KBM-7 (cell line): ENCODE measurements at places on chromosomes 6 and 20.

GRCh38 chr6:159578629-159579028 is 114.4 kb downstream of the SOD2 start:
- DNase-seq, result no peak

- DNase-seq, result no peak
Measured at GRCh38 chr6:44824567-44824966, 437.1 kb downstream of the CDC5L start.

- DNase-seq, result peak; percentile 16
Measured at GRCh38 chr20:46767127-46767761, 57.8 kb downstream of the SLC2A10 start.

- DNase-seq, result peak; percentile 79
Measured at GRCh38 chr20:35144694-35145093, 2.4 kb downstream of the EDEM2 start.

GRCh38 chr20:12942123-12942522 is 66.6 kb upstream of the SPTLC3 start:
- DNase-seq, result no peak

DNA sequence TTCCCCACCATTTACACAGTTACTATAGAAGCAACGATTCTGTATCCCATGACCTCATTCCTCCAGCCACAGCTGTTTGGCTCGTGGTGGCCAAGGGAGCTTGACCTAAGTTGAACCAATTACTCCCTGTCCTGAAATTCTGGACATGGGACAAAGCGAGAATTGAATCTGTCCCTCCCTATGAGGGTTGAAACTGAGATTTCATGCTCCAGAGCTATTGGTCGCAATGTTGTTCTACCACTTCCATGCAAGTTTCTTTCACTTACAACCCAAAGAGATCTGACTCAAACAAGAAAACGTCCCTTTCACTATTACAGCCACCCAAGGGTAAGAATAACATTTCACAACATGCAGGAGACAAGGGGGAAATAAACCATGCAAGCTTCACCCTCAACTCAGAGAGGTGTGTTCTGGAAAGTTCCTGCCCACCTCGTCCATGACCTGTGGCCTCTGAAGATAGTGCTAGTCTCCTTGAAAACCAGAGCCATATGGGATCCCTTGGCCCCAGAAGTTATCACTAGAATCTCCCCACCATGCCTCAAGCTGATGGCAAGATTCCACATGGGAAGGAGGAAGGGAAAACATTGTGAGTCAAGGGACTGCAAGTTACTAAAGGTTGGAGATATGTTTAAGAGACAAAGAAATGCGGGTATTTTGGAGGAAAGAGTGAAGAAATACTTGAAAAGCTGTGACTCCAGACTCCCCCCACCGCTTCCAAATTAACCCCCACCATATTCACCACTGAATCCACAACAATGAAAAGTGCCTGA is 74.5 kb upstream of the SRSF6 start:
- DNase-seq, result no peak

- DNase-seq, result no peak
Measured at GRCh38 chr6:34205466-34205865, 31.2 kb upstream of the HMGA1 start.

- no peak for DNase-seq
Measured at GRCh38 chr6:130233330-130233729, 10.6 kb upstream of the SAMD3 start.

- no peak for DNase-seq
Measured at GRCh38 chr6:27879837-27880236, 32.4 kb downstream of the OR2B2 start.

- no peak for DNase-seq
Measured at GRCh38 chr20:60139663-60140446, 181.6 kb downstream of the CDH26 start.

DNA sequence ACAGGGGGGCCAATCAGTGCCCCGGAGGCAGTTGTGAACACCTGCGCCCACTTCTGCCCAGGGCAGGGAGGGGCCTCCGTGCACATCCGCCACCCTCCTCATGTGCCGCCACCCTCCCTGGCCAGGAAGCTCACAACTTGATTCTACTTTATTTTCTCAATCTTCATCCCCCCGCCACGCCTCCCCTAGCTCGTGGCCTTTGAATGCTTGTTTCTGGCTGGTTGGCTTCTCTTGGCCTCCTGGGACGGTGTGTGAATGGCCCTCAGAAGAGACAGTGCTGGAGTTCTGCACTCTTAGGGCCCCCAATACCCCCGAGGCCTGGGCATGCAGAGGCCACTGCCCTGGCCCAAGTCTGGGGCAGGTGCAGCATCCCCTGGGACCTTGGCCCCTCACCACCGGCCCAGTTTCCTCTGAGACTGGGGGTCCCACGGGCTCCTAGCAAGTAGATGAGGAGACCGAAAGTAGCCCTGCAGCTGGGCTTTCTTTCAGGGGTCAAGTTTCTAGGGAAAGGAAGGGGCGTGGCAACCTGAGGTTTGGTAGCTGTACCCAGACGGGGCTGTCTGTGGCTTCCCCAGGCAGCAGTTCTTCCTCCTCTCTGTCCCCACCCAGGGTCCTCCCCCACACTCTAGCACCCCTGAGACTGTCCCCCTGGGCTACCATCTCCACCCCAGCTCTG is 1.3 kb downstream of the RGS19 start:
- peak; percentile 67 for DNase-seq

GRCh38 chr6:26124781-26125685 is 37.8 kb downstream of the HFE start:
- DNase-seq, result peak; percentile 74

- DNase-seq, result no peak
Measured at GRCh38 chr20:51562027-51562331, 19.5 kb upstream of the NFATC2 start.

- no peak for DNase-seq
Measured at GRCh38 chr6:16757332-16757731, 3.9 kb downstream of the ATXN1 start.

DNA sequence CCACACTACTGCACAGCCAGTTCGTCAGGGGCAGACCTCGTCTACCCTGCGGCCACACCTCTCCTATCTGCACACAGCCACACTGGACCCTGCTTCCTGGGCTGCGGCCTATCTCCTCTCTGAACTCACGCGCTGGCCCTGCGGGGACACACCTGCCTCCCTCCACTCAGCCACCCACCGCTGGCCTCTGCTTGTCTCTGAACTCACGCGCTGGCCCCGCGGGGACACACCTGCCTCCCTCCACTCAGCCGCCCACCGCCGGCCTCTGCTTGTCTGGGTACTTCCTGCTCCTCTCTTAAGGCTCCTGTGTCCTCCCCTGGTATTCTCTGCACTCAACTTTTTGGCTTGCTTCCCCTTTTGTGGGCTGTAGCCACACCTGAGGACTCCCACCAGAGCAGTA is 52.3 kb downstream of the HUS1B start:
- no peak for DNase-seq

DNA sequence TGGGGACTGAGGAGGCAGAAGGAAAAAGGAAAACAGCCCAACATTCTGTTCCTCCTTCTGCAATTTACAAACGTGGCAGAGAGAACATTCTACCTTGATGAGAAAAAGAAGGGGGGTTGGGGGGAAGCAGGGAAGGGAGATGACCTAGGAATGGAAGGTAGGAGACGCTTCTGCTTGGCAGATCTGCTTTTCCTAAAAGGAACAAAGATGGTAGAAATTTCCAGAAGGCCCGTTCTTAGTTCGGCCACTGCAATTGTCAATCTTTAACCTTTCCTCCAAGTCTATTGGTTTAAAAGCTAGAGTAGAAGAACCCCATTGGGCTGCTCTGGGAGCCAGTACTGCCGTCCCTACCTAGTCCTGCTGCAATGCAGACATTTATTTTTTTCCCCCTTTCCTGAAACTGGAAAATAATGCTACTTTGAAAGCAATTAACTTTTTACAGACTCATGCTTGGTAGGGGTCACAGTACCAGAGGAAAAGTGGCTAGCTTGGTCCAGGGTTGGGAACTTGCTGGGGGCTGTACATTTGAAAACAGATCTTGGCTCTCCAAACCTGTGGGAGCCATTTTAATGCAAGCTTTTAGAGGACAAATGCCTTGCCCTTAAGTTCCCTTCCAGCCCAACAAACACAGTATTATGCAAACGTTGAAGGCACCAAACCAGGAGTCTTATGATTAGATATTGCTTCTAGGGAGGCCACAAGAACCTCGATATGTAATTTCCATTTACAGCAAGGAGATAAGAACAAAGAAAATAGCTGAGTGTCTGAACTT is 2.6 kb downstream of the ZMYND8 start:
- DNase-seq, result no peak

- DNase-seq, result no peak
Measured at GRCh38 chr6:116025405-116025804, 35.3 kb downstream of the FRK start.

- DNase-seq, result no peak
Measured at GRCh38 chr6:34011264-34011663, 134.6 kb downstream of the GRM4 start.
